Activated T-cell treated with anti-CD3 and anti-CD28 coated beads, Interleukin-2, amount 50 U/mL, for 24 hours (primary cell): ENCODE measurements at places on chromosomes 6 and 20.

GRCh38 chr6:158665332-158665731 is 15.5 kb downstream of the SYTL3 start:
- no peak overlapping the region for H3K4me3 ChIP-seq
- no peaks in the 10 kb centered on the region for H3K27me3 ChIP-seq
- H3K4me1 ChIP-seq = peaks cover 53% of the 10 kb centered on the region
- DNase-seq = no peak

DNA sequence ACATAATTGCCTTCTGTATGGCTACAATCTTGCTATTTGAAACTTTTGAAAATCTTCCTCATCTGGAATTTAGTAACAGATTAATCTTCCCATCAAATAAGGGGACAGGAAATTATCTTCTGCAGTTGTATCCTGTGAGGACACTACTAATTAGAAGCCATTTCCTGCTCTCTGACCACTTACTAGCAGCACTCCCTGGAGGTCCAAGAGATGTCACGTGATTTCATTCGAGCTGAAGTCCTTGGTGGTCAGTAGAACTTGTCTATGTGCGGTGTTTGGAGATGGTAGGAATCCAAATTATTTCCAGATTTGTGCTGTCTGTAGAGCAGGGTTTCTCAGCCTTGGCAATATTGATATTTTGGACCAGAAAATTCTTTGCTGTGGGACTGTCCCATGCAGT is 202.5 kb downstream of the TFAP2B start:
- H3K27me3 ChIP-seq = no peaks in the 10 kb centered on the region
- H3K4me1 ChIP-seq = no peaks in the 10 kb centered on the region
- H3K36me3 ChIP-seq = no peaks in the 10 kb centered on the region
- H3K27ac ChIP-seq = no peak overlapping the region
- H3K4me3 ChIP-seq = no peak overlapping the region

GRCh38 chr6:44373051-44373450 is 14.5 kb upstream of the CDC5L start:
- peaks cover 15% of the 10 kb centered on the region for H3K27me3 ChIP-seq
- DNase-seq = no peak
- no peaks in the 10 kb centered on the region for H3K4me1 ChIP-seq
- H3K4me3 ChIP-seq = no peak overlapping the region
- no peak overlapping the region for H3K27ac ChIP-seq

GRCh38 chr6:105199711-105200110 is 19.9 kb upstream of the POPDC3 start:
- peaks cover 26% of the 10 kb centered on the region for H3K27me3 ChIP-seq
- DNase-seq = no peak
- H3K4me1 ChIP-seq = no peaks in the 10 kb centered on the region
- H3K4me3 ChIP-seq = no peak overlapping the region
- H3K27ac ChIP-seq = no peak overlapping the region
- no peaks in the 10 kb centered on the region for H3K36me3 ChIP-seq

- DNase-seq = no peak
- peaks cover 14% of the 10 kb centered on the region for H3K4me1 ChIP-seq
- H3K27me3 ChIP-seq = peaks cover 52% of the 10 kb centered on the region
- H3K27ac ChIP-seq = no peak overlapping the region
- H3K36me3 ChIP-seq = no peaks in the 10 kb centered on the region
- H3K4me3 ChIP-seq = no peak overlapping the region
These were observed 1.2 kb downstream of the LAMA5 start for GRCh38 chr20:62365814-62366369.

- peaks cover 83% of the 10 kb centered on the region for H3K36me3 ChIP-seq
- no peaks in the 10 kb centered on the region for H3K27me3 ChIP-seq
- DNase-seq = no peak
- H3K4me3 ChIP-seq = no peak overlapping the region
- H3K4me1 ChIP-seq = peaks cover 4% of the 10 kb centered on the region
- no peak overlapping the region for H3K27ac ChIP-seq
These were observed 68.3 kb upstream of the ASF1A start for GRCh38 chr6:118825661-118826060.

GRCh38 chr6:157019733-157020132 is 242.6 kb downstream of the ARID1B start:
- H3K4me1 ChIP-seq = peaks cover 56% of the 10 kb centered on the region
- no peaks in the 10 kb centered on the region for H3K27me3 ChIP-seq
- peaks cover 6% of the 10 kb centered on the region for H3K36me3 ChIP-seq
- H3K27ac ChIP-seq = peak overlapping the region; percentile 90
- H3K4me3 ChIP-seq = peak overlapping the region; percentile 61

- H3K4me3 ChIP-seq = no peak overlapping the region
- H3K36me3 ChIP-seq = peaks cover 3% of the 10 kb centered on the region
- no peak for DNase-seq
- no peaks in the 10 kb centered on the region for H3K27me3 ChIP-seq
These were observed 3.9 kb downstream of the RNF144B start for GRCh38 chr6:18391023-18391422.

- H3K4me1 ChIP-seq = peaks cover 46% of the 10 kb centered on the region
- H3K27me3 ChIP-seq = no peaks in the 10 kb centered on the region
- peak overlapping the region; percentile 70 for H3K27ac ChIP-seq
- H3K36me3 ChIP-seq = peaks cover 77% of the 10 kb centered on the region
- DNase-seq = no peak
These were observed 95.4 kb downstream of the NCOA3 start for GRCh38 chr20:47597090-47597489.

- no peak overlapping the region for H3K27ac ChIP-seq
- H3K27me3 ChIP-seq = no peaks in the 10 kb centered on the region
- peaks cover 58% of the 10 kb centered on the region for H3K36me3 ChIP-seq
- H3K4me1 ChIP-seq = no peaks in the 10 kb centered on the region
These were observed 90.1 kb downstream of the TAF4 start for GRCh38 chr20:61975407-61976129.

DNA sequence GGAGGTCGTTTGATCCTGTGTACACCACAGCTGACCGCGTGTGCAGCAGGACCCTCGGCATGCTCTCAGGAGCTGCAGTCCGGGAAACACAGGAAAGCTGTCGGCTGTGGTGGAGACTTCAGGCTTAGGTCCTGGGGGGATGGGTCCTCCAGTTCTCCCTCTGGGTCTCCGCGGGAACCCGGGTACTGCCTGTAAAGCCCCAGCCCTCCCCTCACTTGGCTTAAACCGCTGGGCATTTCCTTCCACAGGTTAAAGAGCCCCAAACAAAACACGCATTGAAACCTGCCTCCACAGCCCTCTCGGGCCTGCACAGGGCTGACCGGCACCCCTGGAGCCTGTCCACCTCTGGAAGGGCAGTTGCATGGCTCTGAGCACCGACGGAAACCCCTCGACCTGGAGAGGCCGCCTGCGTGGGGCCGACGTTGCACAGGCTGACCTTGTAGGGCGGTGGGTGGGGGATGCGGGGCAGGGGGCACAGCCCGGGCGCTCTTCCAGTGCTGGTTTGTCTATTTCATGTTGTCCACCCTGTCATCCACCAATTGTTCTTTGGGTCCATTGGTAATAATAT is 59.1 kb downstream of the DACT2 start:
- peaks cover 15% of the 10 kb centered on the region for H3K27me3 ChIP-seq
- no peak overlapping the region for H3K27ac ChIP-seq
- no peaks in the 10 kb centered on the region for H3K36me3 ChIP-seq

- H3K27ac ChIP-seq = no peak overlapping the region
- DNase-seq = no peak
- H3K4me3 ChIP-seq = no peak overlapping the region
- H3K27me3 ChIP-seq = peaks cover 13% of the 10 kb centered on the region
These were observed 11.8 kb upstream of the OPN5 start for GRCh38 chr6:47769982-47770381.

GRCh38 chr6:39902136-39902535 is 32.1 kb downstream of the MOCS1 start:
- no peaks in the 10 kb centered on the region for H3K4me1 ChIP-seq
- H3K36me3 ChIP-seq = peaks cover 3% of the 10 kb centered on the region
- no peak overlapping the region for H3K27ac ChIP-seq
- H3K4me3 ChIP-seq = no peak overlapping the region

- H3K4me1 ChIP-seq = no peaks in the 10 kb centered on the region
- H3K27ac ChIP-seq = no peak overlapping the region
- no peaks in the 10 kb centered on the region for H3K36me3 ChIP-seq
- H3K27me3 ChIP-seq = peaks cover 14% of the 10 kb centered on the region
These were observed 78.2 kb upstream of the ASCC3 start for GRCh38 chr6:100959280-100959679.

DNA sequence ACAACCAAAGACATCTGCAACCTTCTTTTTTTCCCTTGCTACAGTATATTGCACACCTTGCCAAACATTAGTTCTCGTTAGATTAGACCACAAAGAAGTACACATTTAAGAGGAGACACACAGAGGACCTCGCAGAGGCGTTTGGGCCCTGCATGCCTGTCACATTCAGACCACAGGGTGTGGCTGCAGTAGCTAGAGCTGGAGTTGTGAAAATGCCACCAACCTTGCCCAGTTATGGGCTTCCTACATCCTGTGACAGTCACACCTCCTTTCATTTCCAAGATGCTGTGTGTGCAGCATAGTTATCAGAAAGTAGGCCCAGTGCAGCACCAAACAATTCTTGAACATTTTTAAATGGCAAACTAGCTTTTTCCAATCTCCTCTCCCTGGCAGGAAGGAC is 2.4 kb downstream of the SYNE1 start:
- H3K27me3 ChIP-seq = peaks cover 41% of the 10 kb centered on the region
- peaks cover 17% of the 10 kb centered on the region for H3K4me1 ChIP-seq
- H3K36me3 ChIP-seq = no peaks in the 10 kb centered on the region
- DNase-seq = no peak

GRCh38 chr20:43682446-43682845 is 15.5 kb downstream of the MYBL2 start:
- no peaks in the 10 kb centered on the region for H3K27me3 ChIP-seq
- peaks cover 14% of the 10 kb centered on the region for H3K4me1 ChIP-seq
- no peak overlapping the region for H3K27ac ChIP-seq
- no peak for DNase-seq

DNA sequence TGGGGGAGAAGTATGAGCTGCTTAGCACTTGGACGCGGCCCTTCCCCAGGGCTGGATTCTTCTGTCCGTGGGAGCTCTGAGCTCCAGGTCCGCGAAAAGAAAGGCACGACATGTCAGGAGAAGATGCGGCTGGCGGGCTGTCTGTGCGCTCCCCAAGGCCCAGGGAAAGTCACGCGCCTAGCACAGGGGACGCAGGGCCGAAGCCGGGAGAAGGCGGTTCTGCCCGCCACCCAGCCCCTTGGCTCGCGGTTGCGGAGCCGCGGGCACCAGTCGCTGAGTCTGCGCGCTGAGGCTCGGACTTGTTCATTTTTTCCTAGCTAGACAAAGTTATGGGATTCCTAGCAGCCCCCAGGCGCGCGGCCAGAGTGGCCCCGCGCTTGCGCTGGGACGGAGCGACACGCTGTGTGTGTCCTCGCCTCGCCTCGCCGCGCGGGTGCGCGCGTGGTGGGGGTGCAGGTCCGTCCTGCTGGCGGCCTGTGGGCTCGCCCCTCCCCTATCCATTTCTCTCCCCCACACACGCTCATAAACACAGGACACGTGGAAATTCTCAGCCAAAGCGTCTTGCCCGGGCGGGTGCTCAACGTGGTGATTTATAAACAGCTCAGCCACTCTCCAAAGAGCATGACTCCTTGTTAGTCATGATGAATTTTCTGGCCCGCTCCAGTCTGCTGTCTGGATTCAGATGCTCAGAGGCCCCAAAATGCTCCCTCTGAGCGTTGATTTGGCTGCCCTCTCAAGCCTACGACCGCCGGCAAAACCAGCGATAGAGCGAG is 1.9 kb upstream of the POU3F2 start:
- peak overlapping the region; percentile 47 for H3K27ac ChIP-seq
- H3K36me3 ChIP-seq = no peaks in the 10 kb centered on the region
- peaks cover 89% of the 10 kb centered on the region for H3K27me3 ChIP-seq

DNA sequence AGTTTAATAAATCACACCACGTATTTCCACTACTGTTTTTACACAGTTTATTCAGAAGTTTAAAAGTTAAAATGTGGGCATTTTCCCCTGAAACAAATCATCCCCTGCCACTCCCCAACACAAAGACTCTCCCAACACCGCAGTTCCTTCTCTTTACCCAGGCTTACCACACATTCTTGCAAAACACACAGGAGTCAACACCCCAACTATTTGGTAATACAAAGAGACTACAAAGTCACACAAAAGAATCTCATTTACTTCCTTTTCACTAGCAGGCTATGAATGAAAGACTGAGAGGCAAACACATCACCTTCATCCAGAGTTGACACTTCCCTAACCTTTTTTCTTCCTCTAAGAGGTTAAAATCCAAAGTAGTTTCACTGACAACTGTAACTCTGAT is 51.1 kb downstream of the KCTD20 start:
- peaks cover 44% of the 10 kb centered on the region for H3K4me1 ChIP-seq
- H3K27me3 ChIP-seq = no peaks in the 10 kb centered on the region
- H3K4me3 ChIP-seq = no peak overlapping the region
- peak overlapping the region; percentile 76 for H3K27ac ChIP-seq

DNA sequence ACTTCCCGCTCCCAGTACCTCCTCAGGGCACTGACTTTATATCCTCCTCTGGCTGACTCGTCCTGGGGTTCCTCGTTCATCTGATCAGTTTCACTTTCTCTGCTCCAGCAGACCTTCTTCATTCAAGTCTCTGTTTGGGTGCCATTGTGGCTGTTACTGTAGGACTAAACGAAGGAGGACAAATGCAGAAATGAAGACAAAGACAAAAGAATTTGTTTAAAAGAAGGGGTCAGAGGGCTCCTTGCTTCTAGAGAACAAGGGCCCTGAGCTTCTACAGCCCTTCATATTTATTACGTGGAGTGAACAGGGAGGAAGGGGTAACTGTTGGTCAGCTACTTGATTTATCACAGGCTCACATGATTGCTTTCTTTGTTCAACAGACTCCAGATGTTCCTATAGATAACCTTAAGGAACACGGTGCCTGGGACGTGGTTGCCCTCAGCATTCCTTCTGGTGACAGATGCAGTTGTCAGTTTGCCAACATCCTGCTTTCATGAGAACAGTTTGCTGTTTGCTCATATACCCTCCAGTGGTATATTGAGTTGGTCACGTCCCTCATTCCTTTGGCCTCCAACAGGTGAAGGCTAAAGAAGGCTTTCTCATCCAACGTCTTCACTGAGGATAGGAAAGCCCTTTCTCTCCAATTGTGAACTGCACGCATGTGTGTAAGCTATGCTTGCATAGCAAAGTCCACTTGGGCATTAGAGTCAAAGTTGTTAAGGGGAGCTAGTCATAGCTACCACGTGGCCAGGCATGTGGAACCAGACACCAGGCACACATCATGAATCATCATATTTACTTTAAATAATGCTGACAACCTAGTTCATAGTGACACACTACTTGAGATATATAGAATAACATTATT is 69.1 kb upstream of the BTN3A2 start:
- no peaks in the 10 kb centered on the region for H3K27me3 ChIP-seq
- no peak overlapping the region for H3K4me3 ChIP-seq
- DNase-seq = no peak
- no peaks in the 10 kb centered on the region for H3K36me3 ChIP-seq
- H3K27ac ChIP-seq = no peak overlapping the region
- peaks cover 13% of the 10 kb centered on the region for H3K4me1 ChIP-seq
